ENCODE measurements at places on chromosomes 16 and 17. TPM values are rescaled to one million over a fixed set of nuclear protein-coding genes. Genes with fewer than 3 reads are reported as not detected.

DNA sequence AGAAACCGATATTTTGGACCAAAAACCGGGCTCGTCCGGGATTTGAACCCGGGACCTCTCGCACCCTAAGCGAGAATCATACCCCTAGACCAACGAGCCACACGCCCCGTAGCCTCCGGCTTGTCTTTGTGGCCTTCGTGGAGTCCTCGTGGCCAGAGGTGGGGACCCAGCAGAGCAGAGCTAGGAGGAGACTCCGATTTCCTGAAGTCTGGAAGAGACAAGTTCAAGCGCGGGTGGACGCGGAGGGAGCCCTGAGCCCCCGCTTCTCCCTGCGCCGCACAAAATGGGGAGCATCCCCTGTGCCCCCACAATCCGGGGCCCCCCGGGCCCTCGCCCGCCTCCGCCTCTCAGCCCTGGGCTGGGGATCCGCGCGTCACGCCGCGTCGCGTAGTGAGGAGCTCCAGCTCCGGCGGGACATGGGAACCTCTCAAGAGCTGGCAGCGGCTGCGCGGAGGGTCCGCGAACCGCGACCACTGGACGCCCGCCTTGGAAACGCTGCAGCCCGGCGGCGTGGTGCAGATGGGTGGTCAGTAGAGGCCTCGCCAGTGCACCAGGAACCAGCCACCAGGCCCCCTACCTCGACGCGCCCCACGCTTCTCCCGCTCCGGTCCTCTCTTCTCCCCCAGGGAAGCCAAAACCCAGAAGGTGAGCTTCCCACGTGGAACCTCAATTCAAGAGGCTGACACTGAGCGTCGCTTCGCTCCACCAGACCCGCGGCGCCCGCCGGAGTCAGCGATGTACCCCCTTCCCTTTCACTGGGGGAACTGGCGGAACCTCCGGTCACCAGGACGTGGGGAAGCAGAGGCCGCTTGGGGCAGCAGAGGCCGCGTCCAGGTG lies 5.2 kb upstream of the OR1F1 start:
- peak; percentile 88 for DNase-seq

- DNase-seq, result no peak
These were observed 9.7 kb upstream of the ALOX15B start for GRCh38 chr17:8029121-8029520.

DNA sequence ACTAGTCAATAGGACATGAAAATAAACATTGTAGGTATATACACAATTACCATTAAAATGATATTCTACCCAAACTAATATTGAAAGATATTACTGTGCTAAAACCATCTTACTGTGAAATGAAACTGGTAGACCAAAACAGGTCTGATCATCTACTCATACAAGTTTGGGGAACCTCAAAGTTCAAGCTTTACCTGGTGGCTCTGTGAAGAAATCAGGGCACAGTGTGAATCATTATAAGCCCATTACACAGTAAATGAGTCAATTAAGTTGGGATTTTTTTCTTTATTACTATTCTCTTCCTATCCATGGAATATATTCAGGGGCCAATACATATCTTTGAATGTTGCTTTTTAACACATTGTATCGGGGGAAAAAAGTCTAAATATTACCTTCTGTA lies 57.1 kb downstream of the HELZ start:
- DNase-seq, result no peak

DNA sequence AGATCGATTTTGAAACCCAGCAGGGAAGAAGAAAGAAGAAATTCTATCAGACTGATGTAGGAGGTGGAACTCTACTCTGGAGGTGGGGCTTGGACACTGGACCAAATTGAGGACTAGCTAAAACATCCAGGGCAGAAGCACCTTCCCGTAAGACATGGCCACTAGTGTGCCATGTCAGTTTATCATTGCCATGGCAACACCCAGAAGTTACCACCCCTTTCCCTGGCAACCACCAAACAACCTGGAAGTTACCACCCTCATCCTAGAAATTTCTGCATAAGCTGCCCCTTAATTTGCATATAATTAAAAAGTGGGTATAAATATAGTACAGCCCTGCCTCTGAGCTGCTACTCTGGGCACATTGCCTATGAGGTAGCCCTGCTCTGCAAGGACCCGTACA lies 66.7 kb downstream of the NACA2 start:
- DNase-seq, result no peak

DNA sequence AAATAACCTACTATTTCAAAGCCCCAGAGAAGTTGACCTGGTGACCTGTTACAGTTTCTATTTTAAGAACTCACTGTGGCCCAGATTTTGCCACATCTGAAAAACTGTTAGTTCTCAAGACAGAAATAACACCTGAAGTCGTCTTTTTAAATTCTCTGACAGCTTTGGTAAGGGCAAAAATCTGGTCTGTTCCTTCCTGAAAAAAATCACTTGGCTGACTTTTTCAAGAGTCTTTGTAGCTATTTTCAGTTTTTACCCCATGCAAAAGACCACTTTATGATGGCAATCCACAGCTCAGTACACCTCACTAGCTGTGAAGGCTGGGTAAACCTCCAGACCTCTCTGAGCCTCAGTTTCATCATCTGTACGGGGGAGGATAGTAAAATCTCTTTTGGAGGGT lies 60.7 kb upstream of the SREBF1 start:
- DNase-seq, result no peak

GRCh38 chr16:82732461-82732860 lies 105.7 kb downstream of the CDH13 start:
- DNase-seq, result no peak

GRCh38 chr16:59392911-59393310 lies 658.8 kb upstream of the GOT2 start:
- DNase-seq, result no peak

GRCh38 chr16:6356911-6357310 lies 975.7 kb upstream of the RBFOX1 start:
- no peak for DNase-seq

GRCh38 chr17:82283208-82283749 lies 9.8 kb upstream of the CSNK1D start:
- DNase-seq, result peak; percentile 69

GRCh38 chr17:50961282-50962220 lies 95.4 kb upstream of the TOB1 start:
- DNase-seq, result no peak

- peak; percentile 52 for DNase-seq
These were observed 14.0 kb upstream of the ELAC2 start for GRCh38 chr17:13031718-13032350.

- no peak for DNase-seq
These were observed 15.4 kb downstream of the SCO1 start for GRCh38 chr17:10681866-10682446.

DNA sequence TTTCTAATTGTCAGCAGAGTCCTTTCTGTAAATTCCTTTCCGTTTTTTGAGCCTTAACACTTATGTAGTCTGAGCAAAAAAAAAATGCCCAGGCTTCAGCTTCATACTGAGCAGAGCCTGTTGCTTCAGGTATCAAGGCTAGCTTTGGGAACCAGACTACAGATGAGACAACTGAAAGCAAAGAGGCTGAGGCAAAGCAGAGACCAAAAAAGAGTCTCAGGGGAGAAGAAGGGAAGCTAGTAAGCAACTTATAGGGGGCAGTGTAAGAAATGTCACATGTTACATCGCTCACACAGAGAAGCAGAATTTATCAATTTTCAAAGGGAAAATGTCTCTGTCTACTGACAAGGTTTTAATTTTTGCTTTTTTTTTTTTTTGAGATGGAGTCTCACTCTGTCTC lies 3.3 kb downstream of the HASPIN start:
- no peak for DNase-seq

Gene MGRN1
- polyA plus RNA-seq, result 30.6 TPM

Gene EVPL
- 13.9 TPM for polyA plus RNA-seq

Gene DLG4
- 16.1 TPM for polyA plus RNA-seq

Gene NPIPA3
- polyA plus RNA-seq, result 0.94 TPM

Gene HEATR9
- not detected for polyA plus RNA-seq

Gene HCRT
- polyA plus RNA-seq, result not detected

Gene EPN3
- polyA plus RNA-seq, result 0.18 TPM

Measured in A549 (cell line).